ENCODE measurements at places on chromosomes 1 and 21.

DNA sequence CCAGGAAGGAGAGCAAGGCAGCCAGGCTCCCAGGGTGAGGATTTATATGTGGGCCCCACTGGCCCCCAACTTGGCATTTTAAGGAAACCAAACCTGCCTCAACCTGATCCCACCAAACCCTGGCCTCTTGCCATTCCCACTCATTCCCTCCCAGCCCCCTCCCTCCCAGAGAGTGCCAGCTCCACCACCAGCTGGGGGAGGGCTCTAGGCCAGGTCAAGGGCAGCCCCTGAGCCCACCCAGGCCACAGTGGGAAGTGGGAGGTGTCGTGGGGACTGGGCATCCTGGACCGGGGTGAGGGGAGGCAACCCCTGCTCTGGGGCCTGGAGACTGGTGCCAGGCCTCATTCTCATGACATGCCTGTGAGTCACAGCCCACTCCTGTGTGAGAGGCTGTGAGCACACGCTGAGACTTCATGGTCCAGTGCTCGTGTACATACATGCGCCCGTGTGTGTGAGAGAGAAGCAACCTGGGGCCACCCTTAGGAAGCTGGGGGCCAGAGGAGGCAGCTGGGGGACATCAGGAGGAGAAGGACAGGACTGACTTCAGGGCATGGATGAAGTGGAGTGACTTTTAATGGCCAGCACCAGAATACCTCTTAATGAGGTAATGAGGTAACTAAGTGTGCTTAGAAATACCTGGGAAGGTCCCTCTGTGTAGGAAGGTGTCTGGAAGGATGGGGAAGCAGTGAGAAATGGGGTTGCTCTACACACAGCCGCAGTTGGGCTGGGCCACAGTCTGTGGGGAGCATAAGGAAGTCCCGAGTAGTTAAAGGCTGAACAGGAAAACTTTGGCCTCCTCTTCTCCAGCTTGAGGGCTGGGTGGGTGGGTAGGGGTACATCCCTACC, at the start of gene S100A2:
Gene S100A2, minus strand, starts transcription at position 316 of the 846 bp plus-strand sequence. CDS start 1,967 bp downstream, outside the sequence.
- DNase-seq = no peak

- no peak for DNase-seq
These were observed 259.5 kb downstream of the RGS7 start for GRCh38 chr1:241097479-241097878.

DNA sequence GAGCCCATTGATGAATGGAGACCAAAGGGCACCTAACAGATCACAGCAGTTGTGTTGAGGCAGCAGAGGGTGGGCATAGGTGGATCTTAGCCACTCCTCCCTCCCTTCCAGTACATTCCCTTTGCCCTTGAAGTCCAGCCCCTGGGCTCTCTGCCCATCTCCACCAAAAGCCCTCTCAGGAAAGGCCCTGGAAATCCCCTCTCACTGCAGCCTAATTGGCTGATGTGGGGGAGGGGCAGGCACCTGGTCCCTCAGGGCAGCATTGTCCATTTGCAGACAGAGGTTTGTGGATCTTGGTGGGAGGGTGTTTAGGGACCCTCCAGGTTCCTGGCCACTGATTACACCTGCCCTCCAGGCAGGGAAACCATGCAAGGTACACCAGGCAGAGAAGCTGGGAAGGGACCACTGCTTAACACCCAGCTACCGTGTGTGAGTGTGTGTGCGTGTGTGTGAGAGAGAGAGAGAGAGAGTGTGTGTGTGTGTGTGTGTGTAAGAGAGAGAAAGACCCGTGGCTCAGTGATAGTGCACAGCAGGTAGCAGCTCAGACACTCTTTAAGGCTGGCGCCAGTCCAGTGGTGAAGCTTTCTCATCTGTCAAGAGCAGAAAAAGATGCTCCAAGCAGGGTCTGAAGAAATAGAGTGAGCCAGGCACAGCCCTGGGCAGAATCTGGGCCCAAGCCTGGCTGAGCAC, 71.1 kb downstream of the MATN1 start:
- no peak for DNase-seq

GRCh38 chr1:18999359-18999758, 42.9 kb upstream of the IFFO2 start:
- no peak for DNase-seq

GRCh38 chr1:17865912-17866739, 111.0 kb downstream of the ACTL8 start:
- no peak for DNase-seq

DNA sequence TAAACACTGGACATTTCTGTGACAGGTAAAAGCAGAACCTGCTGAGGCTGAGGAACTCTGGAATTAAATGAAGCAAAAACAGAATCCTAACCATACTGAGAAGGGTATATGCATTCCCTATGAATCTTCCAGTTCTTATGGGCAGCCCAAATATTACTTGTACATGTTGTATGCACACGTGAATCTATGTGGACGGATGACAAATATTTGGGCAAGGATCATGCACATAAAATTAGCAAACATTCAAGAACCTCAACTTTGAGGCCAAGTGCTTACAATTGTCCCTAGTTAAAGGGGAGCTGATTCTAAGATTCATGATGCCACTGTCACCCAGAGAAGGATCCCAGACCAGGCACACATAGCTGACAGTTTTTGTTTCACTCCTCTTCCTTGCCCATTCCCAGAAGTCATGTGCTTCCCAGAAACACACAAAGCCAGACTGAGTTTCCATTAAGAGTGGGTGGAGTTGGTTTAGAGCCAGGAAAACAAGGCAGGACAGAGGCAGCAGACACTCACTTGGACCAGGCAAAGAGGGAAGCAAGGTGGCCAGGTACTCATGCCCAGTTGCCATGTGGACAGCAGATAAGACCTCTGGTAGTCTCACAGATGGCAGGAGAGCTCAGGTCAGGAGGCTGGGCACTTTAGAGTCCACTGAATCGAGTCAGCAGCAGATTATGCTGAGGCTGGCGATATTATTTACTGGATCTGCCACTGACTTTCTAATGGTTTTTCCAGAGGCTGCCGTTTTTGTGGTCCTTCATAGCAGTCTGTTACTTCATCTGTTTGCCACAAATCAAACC, 25.6 kb downstream of the AK2 start:
- peak; percentile 91 for DNase-seq

DNA sequence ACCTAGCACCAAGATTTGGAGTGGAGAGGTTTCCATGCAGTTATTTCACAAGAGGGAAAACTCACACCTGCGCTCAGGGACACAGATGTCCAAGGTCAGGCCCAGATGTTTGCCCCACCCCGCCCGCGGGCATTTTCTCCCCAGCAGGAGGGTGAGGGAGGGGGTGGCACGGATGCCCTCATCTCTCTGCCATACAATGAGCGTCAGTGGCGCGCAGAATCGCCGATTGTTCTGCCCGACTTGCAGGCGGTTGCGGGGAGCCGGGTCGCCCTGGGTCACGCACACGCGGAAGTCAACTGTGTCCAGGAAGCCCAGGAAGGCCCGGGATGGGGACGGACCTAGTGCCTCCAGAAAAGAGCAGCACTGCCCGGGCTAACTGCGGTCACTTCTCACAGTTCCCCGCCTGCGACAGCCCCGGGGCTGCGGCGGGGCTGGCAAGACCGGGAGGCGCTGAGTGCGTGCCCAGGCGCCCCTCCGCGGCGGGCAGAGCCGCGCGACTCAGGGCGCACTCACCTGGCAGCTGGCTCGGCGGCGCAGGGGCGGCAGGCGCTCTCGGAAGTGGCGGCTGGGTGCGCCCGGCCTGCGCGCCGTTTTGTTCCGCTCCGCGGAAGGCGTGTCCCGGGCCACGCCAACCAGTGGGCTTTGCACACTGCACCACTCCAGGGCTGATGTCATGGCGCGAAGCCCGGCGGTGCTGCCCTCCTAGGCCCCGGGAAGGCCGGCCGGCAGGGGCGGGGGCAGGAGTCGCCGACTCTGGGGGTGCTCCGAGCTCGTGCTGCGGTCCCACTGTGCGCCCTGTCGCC, at the start of gene CSRP1:
Gene CSRP1, minus strand, starts transcription at position 567 of the 803 bp plus-strand sequence. CDS start 10,820 bp downstream, outside the sequence.
- DNase-seq = peak; percentile 95

GRCh38 chr1:66542314-66542713, 8.4 kb downstream of the SGIP1 start:
- no peak for DNase-seq

DNA sequence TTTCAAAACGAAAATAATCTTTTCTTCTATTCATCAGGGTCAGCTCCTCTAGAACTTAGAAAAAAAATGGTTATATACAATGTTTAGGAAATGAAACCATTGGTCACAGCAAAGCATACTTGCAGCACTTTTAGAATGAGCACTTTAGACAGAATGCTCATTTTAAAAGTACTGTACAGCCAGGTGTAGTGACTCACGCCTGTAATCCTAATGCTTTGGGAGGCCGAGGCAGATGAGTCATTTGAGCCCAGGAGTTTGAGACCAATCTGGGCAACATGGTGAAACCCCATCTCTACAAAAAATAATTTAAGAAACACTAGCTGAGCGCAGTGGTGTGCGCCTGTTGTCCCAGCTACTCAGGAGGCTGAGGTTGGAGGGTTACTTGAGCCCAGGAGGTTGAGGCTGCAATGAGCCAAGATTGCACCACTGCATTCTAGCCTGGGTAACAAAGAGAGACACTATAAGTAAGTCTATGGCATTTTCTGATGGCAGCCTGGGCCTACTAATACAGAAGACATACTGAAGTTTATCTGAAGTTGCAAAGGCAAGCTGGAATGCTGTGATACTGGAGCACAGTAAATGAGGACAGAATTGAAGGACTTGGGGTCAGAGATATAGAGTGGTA, 48.9 kb upstream of the ZNF326 start:
- DNase-seq = no peak

DNA sequence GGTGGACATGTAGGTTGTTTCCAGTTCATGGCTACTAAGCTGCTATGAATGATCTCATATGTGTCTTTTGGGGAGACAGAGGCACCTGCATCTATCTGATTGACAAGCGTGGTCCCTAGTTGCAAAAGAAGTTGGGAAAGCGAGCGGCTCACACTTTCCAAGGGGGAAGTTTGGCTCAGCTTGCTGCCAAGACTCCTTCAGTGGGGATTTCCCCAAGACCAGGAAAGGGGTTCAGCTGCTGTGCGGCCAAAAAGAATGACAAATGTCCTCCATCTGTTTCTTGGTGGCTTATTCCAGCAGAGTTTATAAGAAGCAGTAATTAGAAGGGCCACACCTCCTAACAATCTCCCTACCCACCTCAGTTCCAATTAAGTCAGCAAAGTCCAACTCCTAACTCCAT, 128.5 kb upstream of the GALNT2 start:
- DNase-seq = no peak

- DNase-seq = no peak
These were observed 186.9 kb downstream of the VPS13D start for GRCh38 chr1:12416744-12417143.

- no peak for DNase-seq
These were observed 12.4 kb downstream of the TNFRSF8 start for GRCh38 chr1:12075195-12076114.

- no peak for DNase-seq
These were observed 71.2 kb downstream of the DPYD start for GRCh38 chr1:97849345-97850340.

DNA sequence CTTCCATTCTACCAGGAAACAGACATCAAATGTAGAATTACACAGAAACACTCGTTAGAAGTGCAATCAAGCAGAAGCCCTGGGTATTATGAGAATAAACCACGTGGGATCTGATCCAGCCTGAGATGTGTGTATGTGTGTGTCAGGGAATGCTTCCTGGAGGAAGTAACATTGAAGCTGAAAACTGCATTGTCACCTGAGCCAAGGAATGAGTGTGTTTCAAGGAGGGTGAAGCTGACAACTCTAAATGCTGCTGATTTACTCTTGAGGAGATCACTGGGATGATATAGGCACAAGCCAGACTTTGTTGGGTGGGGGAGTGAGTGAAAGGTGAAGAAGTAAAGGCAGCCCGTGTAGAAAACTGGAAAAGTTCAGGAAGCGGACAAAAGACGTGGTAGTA, 27.6 kb downstream of the FAAH start:
- no peak for DNase-seq

GRCh38 chr1:215082532-215083382, at the start of gene KCNK2:
TSS of gene KCNK2 (plus strand) at chr1:215082737. CDS start at chr1:215083386, 649 bp downstream.
- DNase-seq = no peak

DNA sequence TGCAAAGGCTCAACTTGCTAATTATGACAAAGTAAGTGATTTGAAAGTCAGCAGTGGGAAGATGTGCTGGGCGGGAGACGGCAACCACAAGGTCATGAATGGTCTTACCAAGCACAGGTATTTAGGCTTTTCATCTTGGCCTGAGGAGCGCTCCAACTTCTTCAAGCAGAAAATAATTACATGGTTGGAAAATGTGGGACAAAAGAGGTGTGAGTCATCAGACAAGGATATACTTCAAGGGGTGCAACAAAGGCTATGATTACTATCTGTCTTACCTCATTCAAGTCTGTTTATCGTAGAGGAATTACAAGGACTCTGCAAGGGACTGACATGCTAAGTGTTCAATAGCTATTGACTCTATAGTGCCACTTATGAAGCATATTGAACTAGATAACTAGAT, 2005.7 kb downstream of the MRPL39 start:
- DNase-seq = no peak

DNA sequence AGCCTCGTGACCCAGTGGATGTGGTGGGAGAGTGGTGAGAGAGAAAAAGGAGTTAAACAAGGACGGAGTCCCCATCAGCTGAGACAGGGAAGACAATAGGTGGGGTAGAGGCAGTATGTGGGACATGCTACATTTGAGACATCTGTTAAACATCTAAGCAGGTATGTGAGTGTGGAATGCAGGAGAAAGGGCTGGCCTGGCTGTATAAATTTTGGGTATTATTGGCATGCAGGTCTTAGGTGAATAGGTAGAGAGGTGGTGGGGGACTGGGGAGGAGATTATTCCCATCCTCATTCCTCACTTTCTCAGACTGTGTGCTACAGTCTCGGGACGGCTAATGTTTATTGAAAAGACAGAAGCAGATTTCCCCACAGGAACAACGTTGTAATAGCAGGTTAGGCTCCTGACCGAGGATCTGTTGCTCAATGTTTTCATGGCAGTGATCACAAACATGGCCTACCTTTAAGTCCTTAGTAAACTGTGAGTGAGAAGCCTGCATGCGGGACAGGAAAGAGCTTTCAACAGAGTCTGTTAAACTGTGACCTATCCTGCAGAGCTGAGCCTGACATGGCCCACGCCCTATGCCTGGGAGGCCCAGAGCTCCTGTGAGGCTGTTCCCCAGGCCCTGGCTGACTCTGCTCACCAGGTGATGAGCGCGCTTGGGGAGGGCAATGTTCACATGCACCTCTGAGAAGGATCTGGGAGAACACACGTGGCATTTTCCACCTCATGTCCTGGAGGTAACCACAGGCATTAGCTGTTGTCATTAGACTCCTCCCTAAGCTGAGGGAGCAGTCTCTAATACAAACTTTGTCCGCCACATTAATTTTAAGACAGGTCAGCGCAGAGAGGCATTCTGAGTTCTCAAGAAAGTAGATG, 16.5 kb downstream of the VSIG8 start:
- no peak for DNase-seq

- no peak for DNase-seq
These were observed 42.3 kb downstream of the NEK7 start for GRCh38 chr1:198199105-198199504.

Data from left lobe of liver (tissue), 2 donors.